ENCODE measurements at places on chromosomes 2 and 18. TPM values are rescaled to one million over a fixed set of nuclear protein-coding genes. Genes with fewer than 3 reads are reported as not detected.

GRCh38 chr2:85236084-85236483 is 91.7 kb downstream of the TGOLN2 start:
- DNase-seq, result no peak

- DNase-seq, result no peak
These were observed 1103.8 kb downstream of the TSN start for GRCh38 chr2:122859260-122859659.

The PROKR1 gene
- not detected for total RNA-seq

The CHST9 gene
- total RNA-seq, result 0.14 TPM
